DMS153 (cell line): ENCODE measurements at places on chromosomes 6 and 20.

DNA sequence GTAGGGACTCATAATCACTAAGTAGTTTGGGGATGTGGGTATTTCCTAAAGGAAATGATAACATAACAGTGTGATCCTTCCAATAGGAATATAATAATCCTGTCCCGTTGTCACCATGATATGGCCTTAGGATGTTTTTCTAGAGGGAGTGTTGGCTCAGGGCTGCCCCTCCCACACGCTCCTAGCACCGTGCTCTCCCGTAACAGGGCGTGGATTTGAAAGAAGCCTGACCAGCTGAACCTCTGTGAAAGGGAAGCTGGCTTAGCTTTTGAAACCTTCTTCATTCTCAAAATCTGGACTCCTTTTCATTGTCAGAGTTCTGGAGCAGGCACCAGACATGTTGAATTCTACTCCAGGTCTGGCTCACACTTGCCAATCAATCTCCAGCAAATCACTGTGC lies 103.4 kb upstream of the SASH1 start:
- no peak for DNase-seq

DNA sequence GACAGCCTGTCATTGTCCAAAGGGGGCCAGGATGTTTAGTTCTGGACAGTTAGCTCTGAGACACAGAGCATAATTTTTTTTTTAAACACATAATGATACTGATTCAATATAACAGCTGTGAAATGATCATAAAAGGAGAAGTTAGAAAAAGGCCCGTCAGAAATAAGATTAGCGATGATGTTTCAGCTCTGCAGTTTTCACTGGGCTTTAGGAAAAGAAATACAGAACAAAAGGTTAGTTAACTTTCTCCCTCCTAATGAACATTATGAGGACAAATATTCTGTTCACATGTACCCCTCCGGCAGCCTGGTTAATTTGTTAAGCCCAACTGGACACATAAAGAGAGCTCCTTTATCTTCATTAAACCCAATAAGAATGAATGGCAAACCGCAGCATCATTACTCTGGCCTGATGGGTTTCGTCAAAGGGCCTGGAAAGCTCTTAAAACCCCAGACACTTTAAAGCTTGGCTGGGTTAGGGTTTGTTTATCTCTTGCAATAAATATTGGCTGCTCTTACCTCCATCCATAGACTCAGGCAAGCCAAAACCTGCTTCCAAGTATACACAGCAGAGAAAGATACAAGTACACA lies 394.6 kb downstream of the KIF16B start:
- DNase-seq, result no peak

DNA sequence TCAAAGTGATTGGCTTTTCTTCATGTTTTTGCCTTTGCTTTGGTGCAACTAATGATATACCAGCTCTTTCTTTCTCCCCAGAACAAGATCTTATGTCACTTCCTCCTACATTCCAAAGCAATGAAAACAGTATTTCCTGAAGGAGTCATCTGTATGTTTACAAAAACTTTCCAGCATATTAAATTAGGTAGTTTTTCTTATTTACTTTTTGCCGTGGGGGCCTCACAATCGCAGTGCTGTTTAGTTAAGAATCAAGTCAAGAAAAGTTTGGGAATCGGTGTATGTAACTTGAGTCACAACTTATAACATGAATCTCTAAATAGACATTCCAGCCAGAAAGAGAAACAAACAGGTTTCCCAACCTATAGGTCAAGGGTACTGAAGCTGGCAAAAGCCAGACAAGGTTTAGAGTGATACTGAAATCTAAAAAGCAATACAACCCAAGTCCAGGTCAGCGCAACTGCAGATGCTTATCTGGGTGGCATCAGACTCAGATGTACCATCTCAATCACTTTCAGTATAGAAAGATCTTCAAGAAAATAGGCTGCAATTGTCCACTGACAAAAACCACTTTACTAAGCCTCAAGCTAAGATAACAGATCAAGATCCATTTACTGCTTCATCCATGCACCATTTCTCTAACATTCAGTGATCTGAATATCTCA lies 63.6 kb downstream of the IPCEF1 start:
- no peak for DNase-seq

DNA sequence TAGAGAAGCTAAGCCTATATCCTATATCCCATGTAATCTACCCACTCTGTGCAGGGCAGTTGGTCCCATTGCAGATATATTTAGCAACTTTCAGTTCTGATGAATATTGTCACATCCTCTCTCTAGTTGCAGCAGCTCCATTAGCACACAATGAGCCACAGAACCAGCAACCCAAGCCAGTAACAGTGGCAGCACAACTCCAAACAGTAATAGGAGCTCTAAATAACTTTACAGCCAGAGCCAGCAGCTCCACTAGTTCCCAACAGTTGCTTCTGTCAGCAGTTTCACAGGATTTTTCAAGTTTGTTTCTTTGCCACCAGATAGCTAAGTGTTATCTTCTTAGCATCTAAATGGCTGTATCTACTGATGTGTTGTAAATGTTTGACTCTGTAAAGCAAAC lies 490.8 kb downstream of the HTR1B start:
- no peak for DNase-seq

DNA sequence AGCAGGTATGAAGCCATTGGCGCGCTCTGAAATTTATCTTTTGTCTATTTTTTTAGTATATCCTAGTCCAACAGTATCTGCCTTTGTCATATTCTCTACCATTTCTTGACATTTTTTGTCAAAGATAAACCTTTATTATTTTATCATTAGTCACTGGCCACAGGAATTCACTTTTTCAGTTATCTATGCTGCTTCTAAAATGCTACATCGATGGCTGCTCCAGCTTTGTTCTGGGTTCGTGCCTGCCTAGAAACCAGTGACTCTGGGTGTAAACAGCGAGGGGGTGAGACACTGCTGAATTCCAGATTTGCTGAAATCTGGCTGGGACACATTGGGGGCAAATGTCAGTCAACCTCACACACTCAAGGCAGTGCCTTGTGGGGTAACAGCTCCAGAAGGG lies 193.4 kb downstream of the CDC5L start:
- no peak for DNase-seq

GRCh38 chr6:107823047-107823557 lies 1.0 kb downstream of the SCML4 start:
- DNase-seq, result no peak

GRCh38 chr20:951384-952169 lies 35.4 kb upstream of the ANGPT4 start:
- DNase-seq, result no peak

DNA sequence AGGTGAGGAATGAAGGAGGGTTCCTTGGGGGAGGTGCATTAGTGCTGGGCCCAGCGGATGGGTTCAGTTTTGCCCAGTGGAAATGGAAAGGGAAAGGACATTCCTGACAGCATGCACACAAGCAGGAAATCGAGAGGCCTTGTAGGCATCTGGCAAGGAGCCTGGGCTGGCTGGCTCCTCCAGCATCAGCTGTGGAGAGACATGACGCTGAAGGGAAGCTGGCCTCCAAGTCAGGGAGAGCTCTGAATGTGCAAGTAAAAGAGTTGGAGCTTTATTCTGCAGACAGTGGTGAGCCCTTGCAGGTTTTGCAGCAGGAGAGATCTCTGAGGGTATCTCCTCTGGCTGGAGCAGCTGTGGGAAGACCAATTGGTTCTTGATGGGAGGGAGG lies 154.3 kb downstream of the MRPL14 start:
- no peak for DNase-seq

- DNase-seq, result no peak
Measured at GRCh38 chr20:56187534-56188165, 60.9 kb upstream of the MC3R start.

DNA sequence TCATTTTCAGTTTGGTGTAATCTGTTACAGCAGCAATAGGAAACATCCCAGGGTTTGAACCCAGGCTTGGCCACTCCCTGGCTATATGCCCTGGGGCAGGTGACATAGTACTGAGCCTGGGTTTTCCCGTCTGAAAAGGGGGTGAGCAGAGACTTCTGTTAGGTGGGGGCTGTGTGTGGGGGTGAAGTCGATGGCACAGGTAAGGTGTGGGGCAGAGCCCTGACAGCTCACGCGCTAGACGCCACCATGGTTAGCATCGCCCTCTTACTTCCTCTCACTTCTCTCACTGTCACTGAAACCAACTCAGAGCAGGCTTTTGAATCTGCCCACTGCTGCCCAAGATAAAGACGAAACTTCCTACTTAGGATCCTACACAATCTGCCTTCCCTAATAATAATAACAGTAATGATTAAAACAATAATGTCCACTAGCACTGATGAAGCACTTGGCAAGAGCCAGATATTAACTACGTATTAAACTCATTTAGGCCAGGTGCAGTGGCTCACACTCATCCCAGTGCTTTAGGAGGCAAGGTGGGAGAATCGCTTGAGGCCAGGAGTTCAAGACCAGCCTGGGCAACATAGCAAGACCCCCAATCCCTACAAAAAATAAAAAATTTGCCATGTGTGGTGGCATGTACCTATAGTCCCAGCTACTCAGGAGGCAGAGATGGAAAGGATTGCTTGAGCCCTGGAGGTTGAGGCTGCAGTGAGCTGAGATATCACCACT lies 117.9 kb upstream of the PTPN1 start:
- DNase-seq, result no peak

GRCh38 chr20:41086402-41087324 lies 50.7 kb upstream of the PLCG1 start:
- DNase-seq, result peak; percentile 80

- DNase-seq, result peak; percentile 15
Measured at GRCh38 chr6:34496103-34496685, 30.3 kb downstream of the PACSIN1 start.

GRCh38 chr6:11805259-11806053 lies 26.9 kb upstream of the ADTRP start:
- DNase-seq, result no peak

DNA sequence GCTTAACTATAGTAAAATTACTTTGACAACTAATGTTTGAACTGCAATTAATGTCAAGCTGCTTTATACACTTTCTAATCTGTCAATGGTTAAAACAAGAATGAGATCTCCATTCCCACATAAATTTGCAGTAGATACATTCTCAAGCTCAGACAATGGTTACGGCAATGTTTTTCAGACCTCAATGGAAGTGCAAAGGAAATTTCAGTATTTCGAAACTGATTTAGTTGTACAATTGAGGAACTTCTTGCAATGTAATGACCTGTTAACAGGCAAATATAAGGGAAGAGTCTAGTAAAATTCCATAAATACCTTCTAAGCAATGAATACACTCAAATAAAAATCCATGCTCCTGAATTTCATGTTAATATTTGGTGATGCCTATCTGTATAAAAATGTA lies 94.7 kb downstream of the ADTRP start:
- no peak for DNase-seq

- DNase-seq, result peak; percentile 10
Measured at GRCh38 chr6:135146162-135146934, 34.8 kb upstream of the MYB start.

DNA sequence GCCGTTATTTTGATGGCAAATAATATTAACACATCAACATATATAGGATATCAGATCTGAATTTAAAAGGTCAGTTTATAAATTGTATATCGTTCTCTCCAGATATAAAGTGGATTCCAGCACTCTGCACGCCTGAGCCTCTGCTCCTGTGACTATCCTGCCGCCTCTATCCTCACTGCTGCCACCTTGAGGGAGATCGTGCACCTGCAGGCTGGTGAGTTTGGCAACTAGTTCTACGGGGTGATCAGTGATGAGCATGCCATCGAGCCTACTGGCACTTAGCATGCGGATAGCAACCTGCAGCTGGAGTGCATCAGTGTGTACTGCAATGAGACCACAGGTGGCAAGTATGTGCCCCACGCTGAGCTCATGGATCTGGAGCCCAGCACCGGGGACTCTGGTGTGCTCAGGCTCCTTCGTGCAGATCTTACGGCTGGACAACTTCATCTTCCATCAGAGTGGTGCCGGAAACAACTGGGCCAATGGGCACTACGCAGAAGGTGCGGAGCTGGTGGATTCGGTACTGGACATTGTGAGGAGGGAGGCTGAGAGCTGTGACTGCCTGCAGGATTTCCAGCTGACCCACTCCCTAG lies 84.9 kb downstream of the FBXO5 start:
- DNase-seq, result peak; percentile 1

DNA sequence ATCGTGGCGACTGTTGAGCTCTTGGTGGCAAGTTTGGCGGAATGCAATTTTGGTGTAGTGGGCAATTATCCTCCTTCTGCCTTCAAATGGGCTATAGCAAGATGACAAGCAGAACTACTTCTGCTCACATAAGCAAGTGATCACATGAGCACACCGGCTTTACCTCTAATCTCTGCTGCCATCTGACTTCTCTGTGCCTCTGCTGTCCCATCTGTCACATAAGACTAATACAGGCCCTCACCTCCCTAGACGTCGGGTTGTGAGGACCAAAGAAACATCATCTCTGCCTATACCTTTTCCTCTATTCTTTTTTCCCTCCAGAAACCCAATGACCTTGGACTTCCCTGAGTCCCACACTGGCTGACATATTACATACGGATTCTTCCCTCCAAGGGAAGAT lies 13.3 kb upstream of the WTAP start:
- no peak for DNase-seq

- DNase-seq, result no peak
Measured at GRCh38 chr20:24370911-24371695, 98.3 kb upstream of the SYNDIG1 start.

DNA sequence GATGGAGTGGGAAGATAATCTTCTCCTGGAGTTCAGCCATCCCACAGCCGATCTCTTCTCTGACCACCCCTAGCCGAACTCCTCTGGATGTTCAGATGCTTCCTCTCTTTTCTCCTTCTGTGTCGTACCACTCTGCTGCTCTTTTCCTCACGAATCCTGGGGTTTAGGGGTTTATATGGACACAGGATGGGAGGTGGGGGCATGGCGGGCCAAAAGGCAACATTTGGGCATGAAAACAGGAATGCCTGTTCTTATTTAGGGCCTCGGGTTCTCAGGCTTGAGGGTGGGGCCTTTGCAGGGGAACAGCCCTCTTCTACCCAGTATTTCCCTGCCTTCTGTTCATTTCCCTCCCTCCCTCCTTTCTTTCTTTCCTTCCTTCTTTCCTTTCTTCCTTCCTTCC lies 112.7 kb downstream of the SLC35B3 start:
- no peak for DNase-seq

GRCh38 chr6:99530627-99531026 lies 15.4 kb upstream of the USP45 start:
- DNase-seq, result no peak

DNA sequence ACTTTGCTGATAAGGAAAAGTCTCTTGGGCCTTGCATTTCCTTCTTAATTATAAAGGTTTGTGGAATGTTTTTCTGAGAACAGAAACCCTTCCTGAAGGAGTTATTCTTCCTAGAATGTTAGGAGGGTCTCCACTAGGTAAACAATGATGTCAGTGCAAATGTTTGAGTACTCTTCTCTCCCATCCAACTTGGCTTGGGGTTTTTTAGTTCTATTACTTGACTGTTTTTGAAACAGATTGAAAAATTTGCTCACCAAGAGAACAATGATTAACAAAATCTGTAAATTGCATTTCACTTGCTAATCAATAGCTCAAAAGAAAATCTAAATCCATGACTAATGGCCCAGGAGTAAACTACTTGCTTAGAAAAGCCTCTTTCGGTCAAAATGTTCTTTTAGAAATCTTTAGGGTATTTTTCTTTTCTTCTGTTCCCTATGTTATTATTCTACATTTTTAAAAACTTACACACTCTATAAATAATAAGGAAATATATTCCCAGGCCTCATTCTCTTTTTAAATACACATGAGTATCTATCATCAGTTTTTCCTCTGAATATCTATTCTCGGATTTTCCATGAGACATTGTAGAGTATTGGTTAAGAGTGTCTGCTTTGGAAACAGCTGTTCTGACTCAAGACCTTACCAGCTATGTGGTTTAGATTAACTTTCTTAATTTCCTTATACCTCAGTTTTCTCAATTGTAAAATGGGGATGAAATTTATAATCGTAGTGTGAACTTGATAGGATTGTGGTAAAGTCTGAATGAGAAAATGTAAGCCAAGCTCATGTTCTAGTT lies 234.2 kb upstream of the CITED2 start:
- DNase-seq, result no peak
